ENCODE measurements at places on chromosomes 2 and 18.

DNA sequence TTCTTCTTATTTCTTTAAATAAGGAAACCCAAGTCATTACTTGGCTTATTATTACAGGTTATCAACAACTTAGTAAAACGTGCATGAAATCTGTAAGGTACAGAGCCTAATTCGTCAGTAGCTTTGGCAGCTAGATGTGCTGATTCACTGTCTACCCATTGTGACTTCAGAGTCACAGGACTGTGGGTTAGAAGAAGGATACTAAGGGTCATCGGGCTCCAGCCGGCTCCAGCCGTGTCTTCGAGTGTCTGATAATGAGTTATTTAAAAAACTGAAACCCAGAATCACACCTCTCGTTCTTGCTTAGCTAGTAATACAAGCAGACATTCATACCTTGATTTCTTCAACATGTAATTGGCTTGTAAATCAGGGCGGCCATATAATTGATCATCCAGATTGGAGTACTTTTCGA is 170.5 kb downstream of the FMNL2 start:
- DNase-seq: no peak

- DNase-seq: no peak
These were observed 45.4 kb upstream of the KLF11 start for GRCh38 chr2:9997936-9998335.

DNA sequence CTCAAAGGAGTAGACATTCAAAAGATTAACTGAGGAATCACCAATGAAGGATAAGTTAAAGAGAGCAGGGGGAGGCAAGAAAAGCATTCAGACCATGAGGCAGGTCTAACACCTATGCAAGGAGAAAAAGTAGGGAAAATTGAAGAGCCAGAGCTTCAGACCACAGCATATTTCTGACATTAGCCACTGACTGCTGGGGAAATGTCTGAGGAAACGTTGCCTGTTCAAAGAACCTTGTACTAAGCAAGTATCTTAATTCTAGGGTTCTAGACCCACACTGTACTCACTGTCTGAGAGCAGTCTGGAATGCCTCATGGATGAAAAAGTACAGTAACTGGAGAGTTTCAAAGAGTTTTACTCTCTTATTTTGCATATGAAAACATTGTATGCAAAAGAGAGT is 39.5 kb upstream of the TFPI start:
- DNase-seq: no peak

- no peak for DNase-seq
These were observed 56.4 kb downstream of the THADA start for GRCh38 chr2:43539436-43539835.

- no peak for DNase-seq
These were observed 10.5 kb upstream of the TOGARAM2 start for GRCh38 chr2:28970464-28971160.

GRCh38 chr2:181446985-181447384 is 10.2 kb upstream of the ITGA4 start:
- DNase-seq: no peak

- DNase-seq: no peak
These were observed 24.3 kb downstream of the FHOD3 start for GRCh38 chr18:36321658-36322407.

DNA sequence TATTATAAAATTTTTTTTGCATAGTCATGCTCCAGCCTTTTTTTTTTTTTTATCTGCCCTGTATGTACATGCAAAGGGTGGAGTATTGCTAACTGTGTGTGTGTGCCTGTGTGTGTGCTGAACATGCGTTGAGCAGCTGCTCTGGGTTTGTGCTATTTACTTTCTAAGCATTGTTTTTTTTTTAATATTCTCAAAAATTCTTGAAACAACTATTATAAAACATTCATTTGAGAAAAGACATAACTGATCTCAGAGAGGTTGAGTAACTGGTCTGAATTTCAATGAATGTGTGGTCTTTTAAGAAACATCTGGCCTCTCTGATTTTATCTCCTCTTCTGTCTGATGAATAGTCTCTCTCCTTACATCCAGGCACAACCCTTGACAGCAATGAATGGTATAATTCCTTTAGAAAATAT is 366.0 kb upstream of the SLC14A2 start:
- DNase-seq: no peak

- no peak for DNase-seq
These were observed 258.2 kb upstream of the SP5 start for GRCh38 chr2:170456914-170457313.

DNA sequence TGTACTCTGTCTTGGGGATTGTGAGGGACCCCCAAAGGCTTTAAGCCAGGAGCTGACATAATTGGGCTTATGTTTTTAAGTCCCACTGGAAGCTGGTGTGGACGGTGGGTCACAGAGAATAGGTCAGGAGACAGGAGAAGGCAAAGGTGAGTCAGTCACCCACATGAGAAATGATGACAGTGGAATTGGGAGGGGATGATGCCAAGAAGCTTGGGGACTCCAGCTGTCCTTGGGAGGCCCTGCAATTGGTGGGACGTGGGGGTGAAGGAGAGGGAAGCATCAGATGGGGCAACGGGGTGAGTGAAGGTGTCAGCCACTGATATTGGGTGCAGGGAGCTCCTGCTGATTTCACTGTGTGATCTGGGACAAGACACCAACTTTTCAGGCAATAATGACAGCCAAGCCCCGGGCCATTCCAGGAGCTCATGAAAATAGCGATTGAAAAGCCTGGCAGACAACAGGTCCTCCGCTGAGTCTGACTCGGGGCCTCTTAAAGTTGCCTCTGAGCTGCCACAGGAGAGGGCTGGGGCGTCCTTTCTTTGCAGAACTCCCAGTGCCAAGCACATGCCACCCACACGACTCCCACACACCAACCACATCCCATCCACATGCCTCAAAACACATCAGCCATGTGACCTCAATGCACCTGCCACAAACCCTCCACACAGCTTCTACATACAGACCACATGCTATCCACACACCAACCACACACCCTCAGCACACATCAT is 13.4 kb downstream of the TNS1 start:
- no peak for DNase-seq

Data from NCI-H2107 (cell line).